ENCODE measurements at places on chromosomes 3 and 15.

DNA sequence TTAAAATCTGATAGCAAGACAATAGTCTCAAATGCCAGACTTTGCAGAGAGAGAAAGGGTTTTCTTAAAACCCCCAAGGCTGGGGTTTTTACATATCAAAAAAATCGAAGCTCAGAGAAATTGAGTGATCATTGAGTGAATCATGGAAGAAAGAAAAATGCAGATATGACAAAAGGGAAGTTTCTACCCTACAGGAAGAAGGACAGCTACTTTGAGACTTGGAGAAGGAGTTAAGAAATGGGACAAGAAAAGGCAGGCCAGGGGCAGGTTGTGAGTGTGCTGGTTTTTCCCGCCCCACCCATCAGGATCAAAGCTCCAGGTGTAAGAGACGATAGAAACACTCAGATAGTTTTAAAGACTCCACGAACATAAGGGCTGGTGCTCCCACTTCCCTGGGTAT is 18.6 kb downstream of the TMEM158 start:
- no peak for DNase-seq

GRCh38 chr3:119356646-119357045 is 62.5 kb downstream of the ARHGAP31 start:
- DNase-seq = no peak

GRCh38 chr3:128503751-128504532 is 10.9 kb upstream of the GATA2 start:
- no peak for DNase-seq

- DNase-seq = peak; percentile 82
These were observed 4.1 kb upstream of the HDAC11 start for GRCh38 chr3:13475871-13476590.

DNA sequence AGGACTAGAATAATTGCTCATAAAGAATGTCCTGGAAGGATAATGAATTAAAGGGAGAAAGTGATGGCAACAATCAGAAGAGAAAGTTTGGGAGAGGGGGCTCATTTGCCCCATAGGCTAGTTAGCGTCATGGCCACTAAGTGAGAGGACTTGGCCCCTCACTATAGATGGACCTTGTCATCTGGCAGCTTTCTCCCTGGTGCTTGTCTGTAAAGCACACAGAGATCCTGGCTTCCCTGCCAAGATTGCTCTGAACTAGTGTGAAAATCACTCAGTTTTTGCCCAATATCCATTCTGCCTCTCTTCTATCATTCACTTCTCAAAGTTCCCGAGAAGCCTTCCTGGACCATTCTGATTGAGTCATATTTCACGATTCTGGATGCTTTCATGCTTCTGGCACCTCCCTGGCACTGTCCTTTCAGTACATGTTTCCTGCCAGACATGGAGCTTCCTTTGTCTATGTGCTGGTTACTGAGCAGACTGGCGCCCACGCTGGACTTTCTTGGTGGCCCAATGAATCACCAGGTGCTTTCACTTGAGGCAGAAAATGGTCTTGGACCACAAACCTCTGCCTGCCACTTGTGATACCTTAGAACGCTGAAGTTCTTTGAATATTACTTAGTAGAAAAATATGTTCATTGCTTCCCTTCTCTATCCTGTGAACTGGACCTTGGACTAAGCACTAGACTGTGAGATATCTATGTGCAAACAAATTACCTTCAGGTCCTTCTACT is 709.6 kb upstream of the CFAP20DC start:
- DNase-seq = no peak

- no peak for DNase-seq
These were observed 231.2 kb upstream of the LRTM1 start for GRCh38 chr3:55159016-55159415.

Measured in HuH-7.5 (cell line).